Cerebellar nuclear complex (tissue), 1 donor: ENCODE measurements at places on chromosomes 12 and 14.

DNA sequence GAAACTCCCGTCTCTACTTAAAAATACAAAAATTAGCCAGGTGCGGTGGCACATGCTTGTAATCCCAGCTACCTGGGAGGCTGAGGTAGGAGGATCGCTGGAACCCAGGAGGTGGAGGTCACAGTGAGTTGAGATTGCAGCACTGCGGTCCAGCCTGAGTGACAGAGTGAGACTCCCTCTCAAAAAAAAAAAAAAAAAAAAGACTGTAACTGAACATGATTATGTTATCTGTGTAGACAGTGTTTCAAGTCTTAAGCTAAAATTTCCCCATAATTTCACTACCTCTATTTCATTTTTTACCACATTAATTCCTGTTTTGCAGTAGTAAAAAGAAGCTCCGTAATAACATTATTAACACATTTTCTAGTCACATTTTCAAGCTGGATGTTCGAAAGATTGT, 5.4 kb downstream of the PLBD1 start:
- DNase-seq, result no peak

GRCh38 chr12:42017051-42017450, 127.6 kb downstream of the GXYLT1 start:
- no peak for DNase-seq

- no peak for DNase-seq
Observed at GRCh38 chr12:5222011-5222461, 178.4 kb downstream of the KCNA5 start.

DNA sequence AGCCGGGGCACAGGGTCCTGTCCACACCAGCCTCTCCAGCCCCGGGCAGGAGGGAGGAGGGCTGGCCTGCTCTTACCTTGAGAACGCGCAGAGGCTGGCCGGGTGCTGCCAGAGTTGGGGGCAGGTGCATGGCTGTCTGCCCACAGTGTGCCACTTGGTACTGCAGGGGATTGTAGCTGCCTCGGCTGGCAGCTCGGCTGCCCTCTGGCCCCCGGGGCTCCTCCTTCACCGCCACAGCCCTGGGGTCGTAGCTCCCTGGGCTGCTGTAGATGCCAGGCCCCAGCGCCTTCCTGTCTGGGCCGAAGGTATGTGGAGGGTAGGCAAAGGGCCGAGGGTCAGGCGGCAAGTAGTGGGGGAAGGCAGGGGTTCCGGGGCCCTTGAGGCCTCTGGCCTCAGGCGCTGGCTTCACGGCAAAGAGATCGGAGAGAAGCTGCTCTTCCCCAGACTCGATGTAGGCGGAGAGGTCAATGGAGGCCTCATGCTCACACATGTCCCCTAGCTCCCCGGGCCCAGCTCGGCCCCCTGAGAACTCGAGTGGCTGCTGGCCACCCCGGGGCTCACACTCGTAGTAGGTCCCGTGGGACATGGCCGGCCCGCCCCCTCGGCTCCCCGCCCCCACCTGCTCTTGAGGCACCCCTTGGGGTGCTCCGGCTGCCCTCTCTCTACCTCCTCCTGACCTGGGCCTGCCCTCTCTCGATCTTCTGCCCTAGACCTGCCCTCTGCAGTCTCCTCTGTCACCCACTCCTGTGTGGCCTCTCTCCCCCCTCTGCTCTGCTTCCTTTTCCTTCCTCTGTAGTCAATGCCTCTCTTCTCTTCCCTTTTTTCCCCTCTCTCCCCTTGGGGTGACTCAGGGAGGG, at the start of gene CEBPE:
TSS of gene CEBPE (minus strand) at position 750 of the 857 bp plus-strand sequence. CDS start at position 586, 164 bp downstream.
- DNase-seq, result no peak

GRCh38 chr12:49664591-49665239, 41.4 kb downstream of the PRPF40B start:
- DNase-seq, result no peak

GRCh38 chr12:84702001-84702400, 210.6 kb downstream of the SLC6A15 start:
- DNase-seq, result no peak

GRCh38 chr12:57175428-57176138, 28.2 kb upstream of the LRP1-AS start:
- peak; percentile 38 for DNase-seq

DNA sequence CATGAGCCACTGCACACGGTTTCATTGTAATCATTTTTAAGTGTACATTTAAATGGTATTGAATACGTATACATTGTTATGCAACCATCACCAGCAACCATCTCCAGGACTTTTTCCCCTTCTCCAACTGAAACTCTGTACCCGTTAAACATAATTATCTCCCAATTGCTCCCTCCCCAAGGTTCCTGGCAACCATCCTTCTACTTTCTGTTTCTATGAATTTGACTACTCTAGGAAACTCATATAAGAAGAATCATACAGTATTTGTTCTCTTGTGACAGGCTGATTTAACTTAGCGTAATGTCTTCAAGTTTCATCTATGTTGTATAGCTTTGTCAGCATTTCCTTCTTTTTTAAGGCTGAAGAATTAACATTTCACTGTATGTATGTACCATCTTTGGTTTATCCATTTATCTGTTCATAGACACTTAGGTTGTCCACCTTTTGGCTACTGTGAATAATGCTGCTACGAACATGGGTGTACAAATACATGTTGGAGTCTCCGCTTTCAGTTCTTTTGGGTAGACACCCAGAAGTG, 223.1 kb downstream of the EFCAB11 start:
- no peak for DNase-seq

GRCh38 chr12:1280059-1280458, 289.0 kb downstream of the ERC1 start:
- no peak for DNase-seq

DNA sequence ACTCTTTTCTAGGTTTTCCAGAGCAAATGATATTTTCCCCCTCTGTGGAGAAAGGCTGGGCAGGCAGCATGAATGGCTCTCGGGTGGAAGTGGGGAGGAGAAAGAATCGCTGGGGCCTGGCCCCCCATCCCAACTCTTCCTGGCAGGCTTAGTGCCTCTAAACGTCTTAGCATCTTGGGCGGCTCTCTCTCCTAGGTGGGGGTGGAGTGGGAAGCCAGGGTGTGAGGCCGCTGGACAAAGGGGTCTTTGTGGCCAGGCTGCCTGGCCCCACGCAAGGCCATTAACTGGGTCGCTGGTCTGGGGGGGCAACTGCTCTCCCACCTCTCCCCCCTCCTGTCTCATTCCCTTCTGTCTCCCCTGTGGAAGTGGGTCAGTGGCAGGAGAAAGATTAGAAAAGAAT, 4.7 kb downstream of the LRP1-AS start:
- DNase-seq, result no peak

GRCh38 chr12:44015333-44015941, 179.6 kb downstream of the TMEM117 start:
- peak; percentile 51 for DNase-seq

DNA sequence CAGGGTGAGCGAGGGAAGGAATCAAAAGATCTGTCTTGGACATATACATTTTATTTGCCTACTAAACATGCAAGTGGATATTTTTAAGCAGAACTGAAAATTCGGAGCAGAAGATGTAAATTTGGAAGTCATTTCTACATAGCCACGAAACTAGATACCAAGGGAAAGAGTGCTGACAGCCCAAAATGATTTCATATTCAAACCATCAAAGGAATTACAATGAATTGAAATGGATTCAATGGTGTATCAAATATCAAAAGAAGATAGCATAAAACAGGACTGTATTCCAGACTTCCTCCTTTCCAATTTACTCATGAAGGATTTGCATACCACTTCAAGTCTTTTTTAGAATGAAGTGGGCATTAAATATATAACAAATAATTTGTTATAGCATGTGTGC, 313.5 kb upstream of the KITLG start:
- no peak for DNase-seq

GRCh38 chr12:51177897-51178296, 5.0 kb upstream of the TFCP2 start:
- no peak for DNase-seq

GRCh38 chr14:51014086-51014485, 69.8 kb upstream of the PYGL start:
- no peak for DNase-seq
